ENCODE measurements at places on chromosomes 16 and 17. TPM values are rescaled to one million over a fixed set of nuclear protein-coding genes. Genes with fewer than 3 reads are reported as not detected.

The CEP295NL gene
- not detected for total RNA-seq

The SDR42E1 gene
- total RNA-seq: not detected

The PIRT gene
- not detected for total RNA-seq

GRCh38 chr17:61383689-61384201 is 15.9 kb upstream of the TBX2 start:
- DNase-seq: no peak

GRCh38 chr16:73572135-73572828 is 524.4 kb upstream of the ZFHX3 start:
- DNase-seq: peak; percentile 55

- DNase-seq: no peak
These were observed 92.3 kb upstream of the TMEM97 start for GRCh38 chr17:28226563-28227315.

GRCh38 chr16:59514651-59515050 is 780.5 kb upstream of the GOT2 start:
- no peak for DNase-seq

GRCh38 chr17:6099492-6099891 is 29.3 kb downstream of the WSCD1 start:
- no peak for DNase-seq

DNA sequence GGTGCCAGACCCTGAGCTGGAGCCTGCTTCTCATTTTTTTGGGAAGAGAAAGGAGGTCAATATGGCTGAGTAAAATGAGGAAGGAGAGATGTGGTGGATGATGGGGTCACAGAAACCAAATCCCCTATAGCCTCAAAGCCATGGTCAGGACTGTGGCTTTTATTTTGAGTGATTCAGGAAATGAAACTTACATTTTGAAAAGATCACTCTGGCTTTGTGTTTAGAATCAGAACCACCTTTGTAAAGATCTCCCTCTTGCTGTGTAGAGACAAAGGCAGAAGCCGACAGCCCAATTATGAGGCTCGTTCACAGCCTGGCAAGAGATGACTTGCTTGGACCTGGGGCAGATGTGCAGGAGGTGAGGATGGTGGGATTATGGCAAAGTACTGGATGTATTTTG is 121.6 kb upstream of the ANKFN1 start:
- DNase-seq: no peak

DNA sequence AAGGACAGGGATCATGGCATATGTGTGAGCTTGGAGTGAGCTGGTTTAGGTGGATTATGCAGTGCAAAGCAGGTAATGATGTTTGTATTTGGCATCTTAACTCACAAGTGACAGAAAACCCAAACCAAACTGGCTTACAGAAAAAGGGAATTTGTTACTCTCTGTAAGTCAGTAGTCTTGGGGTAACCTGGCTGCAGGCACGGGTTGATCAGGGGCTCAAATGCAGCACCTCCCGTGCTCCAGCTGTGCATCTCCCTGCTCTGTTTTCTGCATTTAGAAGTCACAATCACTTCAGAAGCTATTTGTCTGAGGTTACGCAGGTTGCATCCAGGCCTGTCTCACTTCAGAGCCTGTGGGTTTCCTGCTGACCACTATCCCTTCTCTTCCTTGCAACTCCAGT is 354.3 kb downstream of the CPPED1 start:
- DNase-seq: no peak

- DNase-seq: no peak
These were observed 11.3 kb downstream of the CORO7 start for GRCh38 chr16:4404967-4405696.

- DNase-seq: no peak
These were observed 427.0 kb upstream of the RBFOX1 start for GRCh38 chr16:6905601-6906000.

GRCh38 chr17:48892940-48893645 is 506 bp downstream of the ATP5MC1 start:
- no peak for DNase-seq

- no peak for DNase-seq
These were observed 2.4 kb upstream of the RIPOR1 start for GRCh38 chr16:67526149-67526791.

DNA sequence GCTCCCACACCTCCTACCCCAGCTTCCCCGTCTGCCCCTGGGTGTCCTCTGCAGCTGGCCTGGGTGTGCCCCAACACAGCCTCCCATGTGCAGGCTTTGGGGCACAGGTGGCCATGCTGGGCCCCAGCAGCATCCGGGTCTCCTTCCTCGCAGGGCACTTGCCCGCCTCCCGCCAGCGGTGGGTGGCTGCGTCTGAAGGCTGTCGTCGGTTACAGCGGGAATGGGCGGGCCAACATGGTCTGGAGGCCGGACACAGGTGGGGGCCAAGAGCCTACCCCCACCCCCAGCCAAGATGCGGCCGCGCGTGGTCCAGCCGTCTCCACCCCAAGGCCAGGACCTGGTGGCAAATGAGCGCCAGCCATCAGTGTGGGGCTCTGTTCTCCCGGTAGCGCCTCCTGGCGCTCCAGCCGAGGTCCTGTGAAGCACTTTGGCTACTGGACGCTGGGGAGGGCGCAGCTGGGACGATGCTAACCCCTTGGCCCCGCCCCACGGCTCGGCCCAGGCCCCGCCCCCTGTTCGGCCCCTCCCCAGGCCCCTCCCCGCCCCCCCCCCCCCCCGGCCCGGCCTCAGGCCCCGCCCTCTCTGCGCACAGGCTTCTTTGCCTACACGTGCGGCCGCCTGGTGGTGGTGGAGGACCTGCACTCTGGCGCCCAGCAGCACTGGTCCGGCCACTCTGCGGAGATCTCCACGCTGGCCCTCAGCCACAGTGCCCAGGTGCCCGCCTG is 7.3 kb upstream of the RHOT2 start:
- DNase-seq: no peak

DNA sequence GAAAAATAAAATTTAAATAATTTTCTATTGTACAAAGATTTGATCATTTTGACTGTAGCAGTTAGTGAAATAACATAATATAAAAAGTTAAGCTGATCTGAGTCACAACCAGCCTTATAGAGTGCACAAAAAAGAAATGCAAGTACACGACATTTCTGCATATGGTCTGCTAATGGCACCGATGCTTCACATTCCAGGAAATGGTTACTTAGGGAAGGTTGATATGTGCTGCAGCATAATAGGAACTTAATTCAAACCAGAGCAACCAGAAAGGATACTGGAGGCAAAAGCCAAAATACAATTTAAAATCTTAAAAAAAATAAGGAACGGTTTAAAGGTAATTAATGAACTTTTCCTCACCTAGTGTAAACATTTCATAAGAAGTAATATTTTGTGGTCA is 10.0 kb upstream of the CFDP1 start:
- no peak for DNase-seq

- no peak for DNase-seq
These were observed 6.2 kb downstream of the FSCN2 start for GRCh38 chr17:81534157-81535006.

DNA sequence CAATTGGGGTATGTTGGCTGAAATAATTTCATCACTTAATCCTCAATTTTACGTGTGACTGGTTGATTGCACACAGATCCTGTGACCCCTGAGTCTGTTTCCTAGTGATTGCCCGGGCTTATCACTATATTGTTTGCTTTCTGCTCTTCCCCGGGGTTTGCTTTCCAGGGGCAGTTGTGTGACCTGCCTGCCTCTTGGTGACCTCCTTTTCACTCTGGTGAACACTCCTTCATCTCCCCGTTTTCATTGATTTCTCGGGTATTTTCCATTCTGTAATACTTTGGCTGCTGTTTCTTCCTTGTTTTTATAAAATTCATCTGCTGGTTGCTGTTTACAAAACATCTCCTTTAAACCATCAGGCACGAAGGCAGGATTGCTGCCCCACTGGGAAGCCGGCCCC is 36.0 kb downstream of the NTN1 start:
- no peak for DNase-seq
